ENCODE measurements at places on chromosomes 7 and 10. TPM values are rescaled to one million over a fixed set of nuclear protein-coding genes. Genes with fewer than 3 reads are reported as not detected.

The IDI1 gene
- 26.2 TPM for total RNA-seq

The ZCWPW1 gene
- 1.6 TPM for total RNA-seq

The DRGX gene
- 0.09 TPM for total RNA-seq

The SPDYE2B gene
- not detected for total RNA-seq

The EBF3 gene
- total RNA-seq: 0.14 TPM

The UCN3 gene
- total RNA-seq: not detected

The EIF5AL1 gene
- 3.2 TPM for total RNA-seq

The CREB5 gene
- total RNA-seq: 2.4 TPM

The TMEM270 gene
- total RNA-seq: not detected

The LSM8 gene
- 38.2 TPM for total RNA-seq

The SNX10 gene
- total RNA-seq: 4.6 TPM

The AHR gene
- 14.2 TPM for total RNA-seq

The FGL2 gene
- not detected for total RNA-seq

The NAT16 gene
- total RNA-seq: 0.10 TPM

The CEP41 gene
- 14.1 TPM for total RNA-seq

The ADCY1 gene
- 2.5 TPM for total RNA-seq

The IDI2 gene
- not detected for total RNA-seq

The GIMAP8 gene
- not detected for total RNA-seq

The NEUROD6 gene
- not detected for total RNA-seq

The LCOR gene
- 8.4 TPM for total RNA-seq
